ENCODE measurements at places on chromosomes 2 and 18.

GRCh38 chr2:56130463-56131070 lies 53.2 kb upstream of the CCDC85A start:
- DNase-seq: no peak

DNA sequence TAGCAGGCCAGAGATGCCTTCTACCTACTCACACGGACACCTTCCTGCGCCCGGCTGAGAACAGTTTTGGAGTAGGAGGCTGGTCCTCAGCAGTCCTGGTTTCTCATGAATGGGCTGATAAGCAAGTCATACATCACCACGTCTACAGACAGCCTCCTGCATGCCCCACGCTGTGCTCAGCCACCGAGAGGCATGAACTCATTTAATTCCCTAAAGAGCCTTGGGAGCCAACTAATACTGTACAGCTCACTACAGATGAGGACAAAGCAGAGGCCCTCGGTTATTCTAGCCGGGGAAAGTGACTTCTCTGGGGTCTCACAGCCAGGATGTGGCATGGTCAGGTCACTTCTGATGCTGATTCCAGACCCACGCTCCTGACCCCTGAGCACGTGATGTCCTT lies 105.6 kb downstream of the TSHZ1 start:
- no peak for DNase-seq

- no peak for DNase-seq
Observed at GRCh38 chr18:74563999-74564398, 29.7 kb downstream of the CNDP1 start.

DNA sequence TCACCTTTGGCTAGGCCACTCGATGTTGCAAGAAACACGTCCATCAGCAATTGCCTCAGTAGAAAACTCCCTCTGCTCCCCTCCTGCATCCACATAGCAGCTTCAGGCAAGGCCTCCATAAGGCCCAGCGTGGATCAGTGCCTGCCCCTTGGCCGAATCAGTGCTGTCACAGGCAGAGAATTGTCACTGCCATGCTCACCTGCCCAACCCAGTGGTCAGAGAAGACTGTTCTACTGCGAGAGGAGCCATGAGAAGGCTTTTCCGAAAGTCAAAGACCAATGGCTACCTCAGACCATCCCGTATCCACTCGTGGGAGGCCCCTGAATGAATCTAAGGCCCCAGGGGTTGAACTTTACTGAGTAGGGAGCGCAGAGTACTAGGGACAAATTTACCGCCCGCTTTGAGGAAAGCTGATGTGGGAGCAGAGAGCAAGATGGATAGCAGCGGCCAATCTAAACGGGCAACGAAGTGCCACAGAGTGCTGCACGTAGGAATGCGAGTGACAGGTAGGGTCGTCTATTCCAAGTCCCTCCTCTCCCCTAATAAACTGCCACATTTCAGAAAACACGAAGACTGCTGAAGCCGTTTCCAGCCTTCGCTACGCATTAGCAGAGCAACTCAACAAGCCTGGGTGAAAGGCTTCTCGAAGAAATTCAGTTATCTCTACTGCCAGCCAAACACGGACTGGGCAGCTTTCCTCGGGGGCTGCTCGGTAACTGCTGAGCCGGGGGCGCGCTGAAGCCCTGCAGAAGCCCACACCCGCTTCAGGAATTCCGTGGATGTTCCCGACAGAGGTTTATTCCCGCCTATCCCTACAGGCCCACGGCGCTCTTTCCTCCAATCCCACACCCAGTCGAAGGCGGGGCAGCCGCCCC lies 968 bp upstream of the RALBP1 start:
- DNase-seq: no peak

DNA sequence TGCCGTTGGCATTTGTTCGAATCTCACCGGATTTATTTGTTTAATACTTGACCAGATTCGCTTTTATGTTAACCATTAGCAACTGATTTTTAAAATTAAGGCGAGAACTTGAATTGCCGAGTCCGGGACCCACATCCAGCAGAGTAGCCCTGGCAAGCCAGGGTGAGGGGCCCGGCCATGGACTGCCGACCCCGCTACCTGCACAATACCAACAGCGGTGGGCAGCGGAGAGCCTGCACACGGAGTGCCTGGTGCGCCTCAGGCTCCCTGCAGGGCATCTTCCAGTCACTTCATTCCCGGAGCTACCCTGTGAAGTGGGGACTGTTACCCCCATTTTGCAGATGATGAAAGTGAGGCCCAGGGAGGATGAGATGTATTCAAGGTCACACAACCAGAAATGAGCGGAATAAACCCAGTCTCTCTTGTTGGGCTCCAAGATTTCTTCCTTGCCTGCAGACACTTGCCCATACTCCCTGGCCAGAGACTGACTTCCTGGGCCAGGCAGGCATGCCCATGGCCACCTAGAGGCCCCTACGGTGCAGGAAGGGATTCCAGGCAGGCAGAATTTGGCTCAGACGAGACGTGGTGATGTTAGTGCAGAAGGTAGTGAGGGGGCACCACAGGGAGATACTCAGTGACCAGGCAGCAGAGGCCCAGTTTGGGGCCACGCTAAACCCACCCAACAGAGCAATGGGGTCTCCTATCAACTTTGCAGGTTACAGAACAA lies 2.9 kb downstream of the FBLN7 start:
- DNase-seq: no peak

- no peak for DNase-seq
Observed at GRCh38 chr2:88560619-88561307, 66.5 kb downstream of the EIF2AK3 start.

DNA sequence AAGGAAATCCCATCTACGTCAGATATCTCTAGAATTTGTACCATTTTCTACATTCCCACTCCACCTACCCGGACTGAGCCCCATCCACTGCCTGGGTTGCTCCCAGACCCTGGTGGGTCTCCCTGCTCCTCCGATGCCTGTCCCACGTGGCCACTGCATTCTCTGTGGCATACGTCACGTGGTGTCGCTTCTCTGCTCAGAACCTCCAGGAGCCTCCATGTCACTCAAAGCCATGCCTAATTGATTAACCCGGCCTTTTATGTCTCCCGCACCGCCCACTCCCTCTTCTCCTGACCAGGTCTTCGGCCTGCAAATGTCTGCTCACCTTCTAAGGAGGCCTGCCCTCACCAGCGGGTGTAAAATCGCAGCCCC lies 176.6 kb downstream of the HDAC4 start:
- DNase-seq: no peak
